NB4 (cell line): ENCODE measurements at places on chromosomes 1 and 21.

- DNase-seq, result no peak
Measured at GRCh38 chr1:216961516-216961915, 238.3 kb upstream of the ESRRG start.

- DNase-seq, result no peak
Measured at GRCh38 chr1:81409262-81409661, 391.5 kb upstream of the ADGRL2 start.

DNA sequence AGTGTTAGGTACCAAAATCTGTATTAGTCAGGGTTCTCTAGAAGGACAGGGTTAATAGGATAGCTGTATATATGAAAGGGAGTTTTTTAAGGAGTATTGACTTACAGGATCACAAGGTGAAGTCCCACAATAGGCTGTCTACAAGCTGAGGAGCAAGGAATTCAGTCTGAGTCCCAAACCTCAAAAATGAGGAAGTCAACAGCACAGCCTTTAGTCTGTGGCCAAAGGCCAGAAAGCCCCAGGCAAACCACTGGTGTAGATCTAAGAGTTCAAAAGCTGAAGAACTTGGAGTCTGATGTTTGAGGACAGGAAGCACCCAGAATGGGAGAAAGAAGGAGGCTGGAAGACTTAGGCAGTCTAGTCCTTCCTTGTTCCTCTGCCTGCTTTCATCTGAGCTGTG is 487.5 kb upstream of the CHRM3 start:
- peak; percentile 19 for DNase-seq

DNA sequence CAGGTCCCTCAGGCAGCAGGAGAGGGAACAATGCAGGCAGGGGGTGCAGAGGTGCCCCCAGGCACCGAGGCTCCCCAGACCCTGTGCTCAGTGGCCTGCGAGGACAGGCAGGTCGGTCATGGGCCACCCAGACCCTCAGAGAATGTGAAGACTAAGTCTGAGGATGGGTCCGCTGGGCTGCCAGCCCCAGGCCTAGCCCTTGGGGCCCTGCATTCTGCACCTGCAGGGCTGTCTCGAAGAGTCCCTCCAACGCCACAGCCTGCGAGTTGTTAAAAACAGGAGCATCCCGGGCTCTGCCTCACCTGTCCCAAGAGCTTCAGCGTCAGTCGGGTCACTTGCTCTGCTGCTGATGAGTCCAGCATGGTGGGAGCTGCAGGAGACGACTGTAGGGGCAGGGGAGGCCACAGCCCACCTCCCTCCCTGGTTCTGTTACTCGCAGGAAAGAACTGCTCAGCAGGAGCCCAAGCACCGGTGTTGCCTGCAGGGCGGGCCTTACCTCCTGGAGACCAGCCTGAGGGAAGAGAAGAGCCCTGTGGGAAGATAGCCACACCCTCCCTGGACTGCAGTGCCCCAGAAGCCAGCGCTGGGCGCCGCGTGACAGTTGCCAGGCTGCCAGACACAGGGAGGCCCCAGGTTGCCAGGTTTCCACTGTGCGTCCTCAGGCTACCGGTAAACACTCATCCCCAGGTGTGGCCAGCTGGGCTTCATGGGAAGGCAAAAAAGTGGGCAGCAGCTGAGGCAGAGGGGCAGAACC is 5.8 kb downstream of the C21orf58 start:
- no peak for DNase-seq

- DNase-seq, result no peak
Measured at GRCh38 chr1:116950517-116951199, 40.9 kb downstream of the PTGFRN start.

- DNase-seq, result no peak
Measured at GRCh38 chr1:81174052-81174451, 626.7 kb upstream of the ADGRL2 start.

- DNase-seq, result no peak
Measured at GRCh38 chr21:42413500-42413899, 9.8 kb downstream of the UBASH3A start.

- peak; percentile 6 for DNase-seq
Measured at GRCh38 chr1:172089768-172090510, 248.6 kb downstream of the DNM3 start.

- DNase-seq, result no peak
Measured at GRCh38 chr1:22285549-22286396, 142.9 kb upstream of the WNT4 start.

DNA sequence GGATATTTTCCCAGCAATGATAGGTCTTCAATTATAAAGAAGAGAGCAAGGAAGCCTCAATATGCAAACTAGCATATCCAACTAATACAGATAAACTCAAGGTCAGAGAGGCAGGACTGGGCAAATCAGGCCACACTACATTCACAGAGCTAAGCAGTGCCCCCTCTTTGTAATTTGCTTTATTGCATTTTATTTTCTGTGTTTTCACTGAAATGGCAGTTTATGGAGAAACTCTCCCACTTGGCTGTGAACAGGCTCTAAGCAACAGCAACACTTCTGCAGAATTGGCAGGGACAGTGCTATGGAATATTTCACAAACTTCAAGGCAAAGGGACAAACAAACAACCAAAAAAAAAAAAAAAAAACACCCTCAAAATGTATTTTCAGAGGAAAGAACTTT is 93.4 kb upstream of the SOD1 start:
- DNase-seq, result no peak

- DNase-seq, result no peak
Measured at GRCh38 chr1:19327301-19327700, 15.2 kb downstream of the SLC66A1 start.
